ENCODE measurements at places on chromosomes 1 and 21.
A peak's percentile ranks its signal among the peaks of the same experiment; 100 is the strongest.

- DNase-seq = no peak
Observed at GRCh38 chr21:22743085-22743484, 1744.9 kb downstream of the NCAM2 start.

GRCh38 chr1:17207966-17208418 lies 3.1 kb downstream of the PADI1 start:
- peak; percentile 32 for DNase-seq

DNA sequence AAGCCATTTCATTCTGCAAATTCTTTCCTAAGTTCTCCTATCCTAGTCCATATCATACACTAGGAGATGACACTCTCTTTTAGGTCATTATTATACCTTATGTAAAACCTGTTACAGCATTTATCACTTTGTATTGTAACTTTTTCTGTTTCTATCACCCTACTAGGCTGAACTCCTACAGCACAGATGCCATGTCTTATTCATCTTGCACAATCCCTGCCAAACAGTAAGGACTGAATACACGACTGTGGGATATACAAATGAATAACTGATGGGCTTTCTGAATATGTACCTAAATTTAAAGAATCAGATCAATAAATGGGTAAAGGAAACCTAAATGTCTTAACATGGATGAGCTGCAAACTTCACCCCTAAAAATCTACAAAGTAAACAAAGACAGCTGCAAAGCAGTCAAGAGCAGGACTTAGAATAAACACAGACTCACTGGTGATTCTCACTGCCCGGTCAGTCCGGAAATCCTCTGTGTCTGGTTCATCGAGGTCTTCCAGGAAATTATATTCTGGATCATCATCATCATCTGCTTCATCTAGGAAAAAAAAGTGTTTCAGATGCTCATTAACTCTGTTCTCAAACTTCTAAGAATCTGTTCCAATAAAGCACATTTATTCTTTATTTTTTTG lies 62.3 kb downstream of the GON4L start:
- no peak for DNase-seq

DNA sequence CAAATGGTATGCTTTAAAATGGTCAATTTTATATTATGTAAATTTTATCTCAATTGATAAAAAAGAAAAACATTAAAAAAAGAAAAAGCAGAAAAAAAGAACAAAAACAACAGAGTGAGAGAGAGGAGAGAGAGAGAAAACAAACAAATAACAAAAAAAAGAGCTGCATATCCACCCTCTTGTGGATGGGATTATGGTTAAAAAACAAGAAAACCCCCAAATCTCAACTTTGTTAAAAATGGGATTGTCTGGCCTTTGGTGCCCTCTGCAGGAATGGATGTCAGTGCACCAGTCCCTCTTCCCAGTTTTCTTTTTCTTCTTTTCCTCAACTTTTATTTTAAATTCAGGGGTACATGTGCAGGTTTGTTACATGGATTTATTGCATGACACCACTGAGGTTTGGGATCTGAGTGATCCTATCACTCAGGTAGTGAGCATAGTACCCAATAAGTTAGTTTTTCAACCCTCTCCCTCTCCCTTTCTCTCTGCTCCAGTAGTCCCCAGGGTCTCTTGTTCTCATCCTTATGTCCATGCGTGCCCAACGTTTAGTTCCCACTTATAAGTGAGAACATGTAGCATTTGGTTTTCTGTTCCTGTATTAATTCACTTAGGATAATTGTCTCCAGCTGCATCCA lies 28.1 kb downstream of the RNF187 start:
- no peak for DNase-seq

GRCh38 chr1:87826681-87827251 lies 498.1 kb downstream of the LMO4 start:
- no peak for DNase-seq

- DNase-seq = no peak
Observed at GRCh38 chr1:21700094-21700493, 30.9 kb upstream of the RAP1GAP start.

DNA sequence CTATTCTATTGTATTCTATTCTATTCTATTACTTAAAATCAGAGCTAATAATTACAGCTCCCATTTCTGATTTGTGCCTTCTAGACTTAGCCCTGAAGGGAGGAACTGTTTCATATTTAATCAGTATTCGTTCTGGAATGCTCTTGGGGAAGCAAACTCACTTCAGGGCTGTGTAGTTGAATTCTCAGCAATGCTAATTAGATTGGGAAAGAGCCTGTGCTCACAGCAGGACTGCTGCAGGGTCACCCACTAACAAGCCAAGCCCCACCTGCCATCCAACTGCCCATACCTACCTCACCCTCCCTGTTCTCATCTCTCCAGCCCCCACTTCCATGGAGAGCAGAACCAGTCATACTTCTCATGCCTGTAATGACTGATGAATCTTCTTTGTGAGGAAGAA lies 464.2 kb downstream of the PTPRU start:
- no peak for DNase-seq

DNA sequence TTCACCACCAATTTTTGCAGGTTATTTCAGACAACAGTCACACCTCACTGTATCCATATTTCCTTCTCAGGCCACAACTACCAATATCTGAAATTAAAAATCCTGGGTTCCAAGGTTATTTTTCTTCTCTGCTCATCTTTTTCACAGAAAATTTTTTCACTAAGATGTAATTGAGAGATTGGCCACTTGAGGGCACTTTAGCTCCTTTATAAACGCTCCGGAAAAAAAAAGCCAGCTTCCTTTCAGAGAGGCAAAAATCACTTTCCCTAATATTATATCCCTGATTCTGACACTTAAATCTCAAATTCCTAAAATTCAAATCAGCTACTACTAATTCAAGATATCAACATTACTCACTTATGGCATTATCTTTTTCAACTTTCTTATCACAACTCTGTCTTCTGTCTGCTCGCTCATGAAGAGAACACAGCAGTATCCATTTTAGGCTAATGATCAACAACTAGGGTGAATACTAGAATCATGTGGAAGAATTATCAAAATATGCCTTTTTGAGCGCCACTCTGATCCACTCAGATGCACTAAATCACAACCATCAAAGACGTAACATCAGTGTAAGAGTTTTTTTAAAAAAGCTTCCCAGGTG lies 101.4 kb upstream of the RGS1 start:
- no peak for DNase-seq

GRCh38 chr1:28766532-28767183 lies 29.9 kb downstream of the YTHDF2 start:
- no peak for DNase-seq

DNA sequence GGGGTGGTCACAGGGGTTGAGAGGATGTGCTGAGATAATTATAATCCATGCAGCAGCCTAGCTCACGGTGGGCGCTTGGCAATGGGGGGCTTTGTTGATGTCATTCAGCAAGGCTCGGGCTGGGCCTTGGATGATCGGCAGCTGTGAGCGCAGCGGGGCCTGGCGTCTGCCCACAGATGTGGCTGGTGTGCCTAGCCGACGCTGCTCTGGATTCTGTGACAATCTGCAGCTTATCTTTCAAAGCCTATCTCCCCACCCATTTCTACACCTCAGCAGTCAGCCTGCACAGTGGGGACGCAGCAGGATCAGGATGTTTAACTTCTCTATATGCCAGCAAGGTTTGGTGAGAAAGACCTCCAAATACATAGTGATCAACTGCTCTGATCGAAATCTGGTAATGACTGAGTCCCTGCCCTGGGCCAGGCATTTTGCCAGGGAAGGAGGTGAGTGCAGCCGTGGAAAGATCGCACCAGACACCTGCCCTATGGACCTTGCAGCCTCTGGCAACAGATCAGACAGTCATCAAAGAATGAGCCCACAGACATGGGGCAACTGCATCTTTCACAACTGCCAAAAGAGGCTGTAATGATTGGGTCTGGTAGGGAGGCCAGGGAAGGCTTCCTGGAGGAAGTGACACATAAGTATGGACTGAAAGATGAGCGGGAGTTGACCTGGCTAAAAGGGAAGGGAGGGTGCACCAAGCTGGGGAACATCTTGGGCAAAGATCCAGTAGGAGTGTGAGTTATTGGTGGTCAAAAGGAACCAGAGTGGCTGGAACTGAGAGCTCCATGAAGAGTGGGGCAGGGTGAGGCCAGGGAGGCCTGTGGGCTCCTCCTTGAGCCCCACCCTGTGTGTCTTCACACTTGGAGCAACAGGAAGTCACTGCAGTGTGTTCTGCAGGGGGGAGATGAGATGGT lies 35.3 kb downstream of the EPHB2 start:
- no peak for DNase-seq

DNA sequence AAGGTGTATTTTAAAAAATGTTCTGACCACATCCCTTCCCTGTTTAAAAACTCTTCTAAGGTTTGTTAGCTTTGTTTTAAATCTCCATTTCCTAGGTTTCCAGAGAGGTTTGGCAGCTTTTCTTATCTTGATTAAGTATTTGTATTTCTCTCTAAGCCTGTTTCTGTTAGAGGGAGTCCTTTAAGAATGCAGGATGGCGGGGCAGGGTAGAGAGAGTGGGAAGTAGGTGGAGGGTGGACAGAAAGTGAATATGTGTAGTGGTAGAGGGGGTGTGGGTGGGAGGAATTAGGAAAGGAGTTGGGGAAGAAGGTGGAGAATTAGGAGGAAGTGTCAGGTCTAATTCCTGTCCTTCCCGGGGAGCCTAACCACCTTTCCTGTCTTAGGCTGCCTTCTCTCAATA lies 21.2 kb upstream of the SERBP1 start:
- DNase-seq = no peak

GRCh38 chr1:183859119-183859518 lies 54.2 kb downstream of the RGL1 start:
- no peak for DNase-seq

GRCh38 chr1:12052008-12052573 lies 11.0 kb upstream of the TNFRSF8 start:
- DNase-seq = no peak

DNA sequence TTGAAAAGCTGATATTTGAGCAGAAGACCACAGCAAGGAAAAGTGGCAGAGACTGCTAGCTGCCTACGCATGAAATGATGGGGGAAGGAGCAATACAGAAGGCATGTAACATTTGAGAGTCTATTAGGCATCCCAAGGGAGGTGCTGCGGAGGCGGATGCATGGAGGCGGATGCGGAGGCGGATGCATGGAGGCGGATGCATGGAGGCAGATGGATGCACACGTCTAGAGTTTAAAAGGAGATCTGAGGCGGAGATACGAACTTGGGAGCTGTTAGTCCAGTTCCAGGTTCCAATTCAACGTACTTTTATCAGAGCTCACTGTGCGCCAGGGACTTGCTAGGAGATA lies 744 bp upstream of the DDX20 start:
- no peak for DNase-seq

- no peak for DNase-seq
Observed at GRCh38 chr21:40546647-40547046, 300.3 kb downstream of the DSCAM start.

DNA sequence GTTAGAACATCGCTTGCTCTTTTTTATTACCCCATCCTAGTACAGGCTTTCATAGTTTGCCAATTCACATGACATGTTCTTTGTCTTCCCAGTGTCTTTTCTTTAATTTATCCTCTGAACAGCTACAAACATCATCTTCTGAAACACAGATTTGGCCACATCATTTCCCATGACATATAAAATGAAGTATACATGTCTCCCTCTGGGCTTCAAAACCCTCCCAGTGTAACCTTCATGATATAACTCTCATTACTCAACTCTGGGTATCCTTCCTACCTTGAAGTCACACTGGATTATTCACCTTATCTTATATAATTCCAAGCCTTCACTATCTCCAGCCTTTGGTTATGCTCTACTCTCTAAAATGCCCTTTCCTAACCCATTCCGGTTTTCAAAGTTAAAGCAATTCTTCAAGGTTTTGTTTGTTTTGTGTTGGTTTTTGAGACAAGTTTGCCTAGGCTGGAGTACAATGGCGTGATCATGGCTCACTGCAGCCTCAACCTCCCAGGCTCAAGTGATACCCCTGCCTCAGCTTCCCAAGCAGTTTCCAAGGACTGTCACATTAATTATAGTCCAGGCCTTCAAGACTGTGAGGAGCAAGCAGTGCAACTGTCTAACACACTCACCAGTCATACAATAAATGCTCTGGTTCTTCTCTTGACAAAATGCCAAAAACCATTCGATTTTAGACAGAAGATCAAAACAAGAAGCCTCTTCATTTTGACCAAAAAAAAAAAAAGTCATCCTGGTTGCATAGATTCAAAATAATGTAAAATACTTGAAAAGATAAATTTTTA lies 5.8 kb downstream of the RGS1 start:
- DNase-seq = no peak

DNA sequence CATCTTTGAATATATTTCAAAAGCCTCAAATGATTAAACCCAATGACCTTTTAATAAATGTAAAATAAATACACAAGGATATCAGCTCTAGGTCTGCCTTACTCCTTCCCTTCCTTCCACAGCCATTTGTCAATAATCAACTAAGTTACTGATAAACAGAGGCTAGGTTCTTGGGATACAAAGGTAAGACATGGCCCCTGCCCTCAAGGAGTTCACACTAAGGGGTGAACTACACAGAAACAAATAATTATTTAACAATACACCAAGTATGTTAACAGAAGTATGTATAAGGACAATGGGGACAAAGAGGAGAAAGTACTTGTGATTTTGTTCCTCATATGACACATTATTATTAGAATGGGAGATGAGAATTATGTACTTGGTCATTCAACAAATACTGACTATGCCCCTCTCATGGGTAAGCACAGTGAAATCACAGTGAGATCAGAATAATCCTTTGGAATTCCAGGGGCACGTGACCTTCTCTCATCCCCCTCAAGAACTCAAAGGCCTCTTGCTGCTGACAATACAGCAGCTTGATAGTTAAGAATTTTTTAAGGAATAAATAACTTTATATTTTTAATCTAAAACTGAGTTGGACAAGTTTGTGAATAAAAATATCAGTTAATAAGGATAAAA lies 40.2 kb downstream of the ATP1B1 start:
- DNase-seq = no peak

DNA sequence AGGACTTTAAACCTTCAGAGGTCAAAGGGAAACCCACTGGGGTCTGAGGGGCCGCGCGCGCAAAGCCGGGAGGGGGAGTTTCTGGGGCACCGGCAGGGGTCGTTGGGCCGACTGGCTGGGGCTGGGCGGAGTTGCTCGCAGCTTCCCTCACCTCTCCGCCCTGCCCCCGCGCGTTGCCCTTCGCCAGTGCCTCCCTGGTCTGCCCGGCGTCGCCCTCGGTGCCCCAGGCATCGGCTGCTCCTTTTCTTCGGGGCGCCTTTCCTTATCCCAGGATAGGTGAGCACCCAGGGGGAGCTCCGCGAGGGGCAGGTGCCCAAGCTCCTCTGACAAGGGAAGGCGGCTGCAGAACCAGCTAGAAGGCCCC lies 390 bp upstream of the NGF start:
- DNase-seq = no peak

GRCh38 chr1:187326557-187326956 lies 497.8 kb downstream of the PLA2G4A start:
- no peak for DNase-seq

DNA sequence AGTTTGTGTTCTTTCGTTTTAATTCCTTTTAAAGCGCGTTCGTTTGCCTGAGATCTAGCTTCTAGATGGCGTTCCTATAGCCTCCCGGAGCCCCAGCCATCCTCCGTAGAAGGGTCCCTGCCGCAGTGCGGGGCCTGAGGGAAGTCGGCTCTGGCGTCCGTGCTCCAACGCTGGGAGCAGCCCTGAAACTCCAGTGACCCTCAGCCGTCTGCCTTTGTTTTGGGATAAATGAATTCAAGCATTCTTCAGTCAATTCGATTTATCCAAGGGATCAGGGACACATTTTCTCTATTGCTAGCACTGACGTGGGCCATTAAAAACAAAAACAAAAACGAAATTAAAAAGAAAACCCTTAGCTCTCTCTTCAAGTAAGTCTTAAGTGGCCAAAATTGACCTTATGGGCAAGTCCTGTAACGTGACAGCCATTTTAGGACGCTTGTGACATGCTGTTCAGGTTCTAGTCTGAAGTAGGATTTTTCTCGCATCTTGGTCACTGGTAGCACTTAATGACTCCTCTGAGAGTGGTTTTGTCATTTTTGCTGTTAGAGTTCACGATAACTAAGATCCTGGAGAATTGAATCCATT lies 742 bp upstream of the HSPA13 start:
- DNase-seq = no peak

All from stimulated activated CD8-positive, alpha-beta memory T cell treated with anti-CD3 and anti-CD28 coated beads, Interleukin-2, amount 100 ng/mL, for 48 hours (primary cell).